ENCODE measurements at places on chromosomes 2 and 18.
A peak's percentile ranks its signal among the peaks of the same experiment; 100 is the strongest.

GRCh38 chr18:22165049-22165602 is 4.3 kb upstream of the GATA6 start:
- no peak for DNase-seq

- peak; percentile 21 for DNase-seq
These were observed 144.4 kb downstream of the MBP start for GRCh38 chr18:76988031-76988826.

DNA sequence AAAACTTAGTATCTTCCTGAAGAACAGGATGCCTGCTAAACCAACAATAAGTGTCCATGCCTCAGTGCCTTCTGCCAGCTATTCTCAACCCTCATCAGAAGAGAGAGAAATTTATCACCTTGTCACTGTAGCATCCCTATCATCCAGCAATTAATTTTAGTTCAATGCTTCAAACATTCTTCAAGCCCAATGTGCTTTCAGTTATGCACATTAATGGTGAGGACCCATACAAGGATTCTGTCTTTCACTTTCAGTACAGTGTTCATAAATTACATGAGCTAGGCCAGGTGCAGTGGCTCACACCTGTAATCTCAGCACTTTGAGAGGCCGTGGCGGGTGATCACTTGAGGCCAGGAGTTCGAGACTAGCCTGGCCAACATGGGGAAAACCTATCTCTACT is 47.0 kb upstream of the MSH6 start:
- DNase-seq = no peak

GRCh38 chr18:7454429-7454828 is 112.7 kb upstream of the PTPRM start:
- no peak for DNase-seq

DNA sequence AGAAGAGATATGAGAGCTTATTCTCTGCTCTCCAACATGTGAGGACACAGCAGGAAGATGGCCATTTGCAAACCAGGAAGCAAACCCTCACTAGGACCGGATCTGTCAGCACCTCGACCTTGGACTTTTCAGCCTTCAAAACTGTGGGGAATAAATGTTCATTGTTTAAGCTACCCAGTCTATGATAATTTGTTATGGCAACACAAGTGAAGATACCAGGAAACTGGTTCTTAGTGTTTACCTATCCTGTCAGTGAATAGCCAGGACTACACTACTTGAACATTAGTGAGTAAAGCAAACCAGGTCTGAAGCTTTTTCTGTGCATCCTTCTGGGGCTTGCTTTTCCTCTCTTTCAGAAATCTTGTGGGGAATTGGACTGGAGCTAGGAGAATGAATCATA is 44.4 kb upstream of the BARD1 start:
- no peak for DNase-seq

DNA sequence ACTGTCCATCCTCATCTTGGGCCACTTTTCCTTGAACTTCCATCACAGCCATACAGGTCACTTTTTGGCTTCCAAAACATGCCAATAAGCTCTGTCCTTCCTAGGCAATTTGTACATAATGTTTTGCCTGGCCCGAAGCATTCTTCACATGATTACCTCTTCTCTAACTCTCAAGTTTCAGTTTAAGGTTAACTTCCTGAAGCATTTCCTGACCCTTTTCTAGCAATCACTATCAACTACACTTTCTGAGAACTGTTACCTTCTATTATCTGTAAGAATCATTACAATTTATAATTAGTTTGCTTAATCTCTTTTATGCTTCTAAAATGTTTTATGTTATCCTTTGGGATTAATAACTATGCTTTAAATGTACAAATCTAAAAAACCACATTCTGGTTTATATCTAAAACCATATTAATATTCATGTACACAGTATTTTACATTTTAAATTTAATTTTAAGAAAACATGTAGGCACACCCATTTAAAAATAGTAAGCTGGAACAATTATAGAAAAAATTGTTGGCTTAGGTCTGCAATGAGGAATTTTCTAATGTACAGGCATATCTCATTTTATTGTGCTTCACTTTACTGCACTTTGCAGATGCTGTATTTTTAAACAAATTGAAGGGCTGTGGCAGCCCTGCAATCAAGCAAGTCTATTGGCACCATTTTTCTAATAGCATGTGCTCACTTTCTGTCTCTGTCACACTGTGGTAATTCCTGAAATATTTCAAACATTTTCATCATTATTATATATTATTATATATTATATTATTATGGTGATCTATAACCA is 76.4 kb downstream of the C2orf74 start:
- no peak for DNase-seq

DNA sequence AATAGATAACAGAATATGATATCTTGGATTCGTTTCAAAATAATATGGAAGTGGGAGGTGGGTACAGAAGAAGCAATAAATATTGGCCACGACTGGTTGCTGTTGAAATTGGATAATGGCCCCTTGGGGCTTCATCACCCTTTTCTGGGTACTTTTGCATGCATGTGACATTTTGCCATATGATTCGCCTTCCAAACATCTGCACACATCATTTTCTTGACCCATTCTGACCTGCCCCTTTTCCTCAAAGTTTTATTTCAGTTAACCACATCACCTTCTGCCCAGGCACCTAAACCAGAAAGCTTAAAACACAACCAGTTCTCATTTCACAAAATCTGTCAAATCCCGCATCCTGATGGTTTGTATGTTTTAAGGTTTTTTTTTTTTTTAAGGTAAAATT is 116.7 kb upstream of the AGAP1 start:
- no peak for DNase-seq

DNA sequence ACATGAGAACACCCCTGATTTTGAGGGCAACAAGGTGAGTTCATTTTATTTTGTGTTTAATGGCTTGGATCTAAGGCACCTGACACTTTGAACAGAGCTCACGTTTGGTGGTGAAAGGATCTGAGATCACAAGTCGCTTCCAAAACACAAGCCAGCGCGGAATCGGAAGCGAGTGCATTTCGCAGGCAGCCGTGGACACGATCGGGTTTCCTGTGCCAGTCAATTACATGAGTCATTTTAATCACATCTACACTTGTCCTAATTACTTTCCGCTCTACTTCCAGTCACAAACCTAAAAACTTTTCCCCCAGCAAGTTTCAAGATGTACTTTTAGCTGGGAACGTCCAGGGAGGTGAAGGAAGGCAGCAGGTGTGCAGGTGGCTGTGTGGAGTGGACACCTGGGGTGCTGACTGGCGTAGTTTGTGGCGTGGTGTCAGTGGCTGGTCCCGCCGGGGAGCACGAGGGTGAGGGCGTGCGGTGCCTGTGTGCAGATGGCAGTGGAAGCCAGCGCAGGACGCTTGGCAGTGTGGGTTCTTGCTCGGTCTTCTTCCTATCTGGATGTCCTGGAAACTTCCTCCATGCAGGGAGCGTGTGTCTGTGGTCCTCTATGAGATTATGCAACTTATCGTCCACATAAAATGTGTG is 75.6 kb downstream of the DCDC2C start:
- no peak for DNase-seq

DNA sequence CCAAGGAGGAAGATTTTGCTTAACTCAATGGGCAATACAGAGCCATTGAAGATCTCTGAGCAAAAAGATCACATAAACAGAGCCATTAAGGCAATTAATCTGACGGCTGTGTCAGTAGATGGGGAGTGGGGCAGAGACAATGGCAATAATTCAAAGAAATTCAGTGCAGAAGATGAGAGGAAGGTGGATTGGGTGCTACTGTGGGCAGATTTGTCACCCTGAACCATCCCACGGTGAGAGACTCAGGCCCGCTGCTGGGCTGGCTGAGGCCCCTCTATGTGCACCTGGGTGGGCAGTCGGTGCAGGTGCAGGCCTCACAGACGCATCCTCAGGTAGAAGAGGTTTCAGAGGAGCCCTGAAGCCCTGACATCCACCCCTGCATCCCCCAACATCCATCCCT is 458.6 kb downstream of the EIPR1 start:
- DNase-seq = no peak

GRCh38 chr2:172613040-172613439 is 57.1 kb downstream of the PDK1 start:
- no peak for DNase-seq

DNA sequence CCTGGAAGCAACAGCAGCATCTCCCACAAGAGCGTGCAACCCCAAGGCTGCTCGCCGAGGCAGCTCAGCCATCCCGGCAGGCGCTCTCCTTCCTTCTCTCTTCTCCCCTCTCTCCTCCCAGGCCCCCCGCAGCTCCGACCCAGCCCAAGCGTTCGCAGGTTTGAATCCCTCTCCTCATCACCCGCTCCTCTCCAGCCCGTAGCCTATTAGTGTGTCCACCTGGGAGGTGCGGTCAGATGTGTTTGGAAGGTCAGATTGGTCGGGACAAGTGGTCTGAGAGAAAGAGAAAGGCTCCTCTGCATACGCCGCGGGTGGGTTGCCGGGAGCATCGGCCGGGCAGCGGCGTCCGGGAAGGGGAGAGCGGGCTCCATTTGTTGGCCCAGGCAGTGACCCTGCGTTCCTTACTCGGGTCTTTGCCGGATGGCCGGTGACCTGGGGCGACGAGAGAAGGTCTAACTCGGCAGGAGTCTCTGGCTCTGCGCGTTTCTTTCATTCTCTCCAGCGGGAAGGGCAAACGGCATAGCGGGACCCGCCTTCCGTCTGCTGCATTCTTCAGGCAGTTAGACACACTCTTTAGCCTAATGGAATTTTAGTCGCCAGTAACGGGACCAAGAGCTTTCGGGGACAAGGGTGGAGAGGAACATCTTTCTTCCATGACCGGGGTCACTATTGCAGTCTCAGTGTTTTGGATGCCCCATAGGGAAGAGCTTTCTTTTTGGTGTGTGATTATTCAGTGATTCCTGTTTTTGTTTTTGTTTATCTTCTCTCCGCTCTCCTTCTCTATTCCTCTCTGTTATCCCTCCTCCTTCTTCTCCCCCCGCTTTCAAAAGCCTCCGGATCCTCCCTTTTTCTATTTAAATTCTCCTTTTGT is 1.1 kb upstream of the TMEFF2 start:
- no peak for DNase-seq

DNA sequence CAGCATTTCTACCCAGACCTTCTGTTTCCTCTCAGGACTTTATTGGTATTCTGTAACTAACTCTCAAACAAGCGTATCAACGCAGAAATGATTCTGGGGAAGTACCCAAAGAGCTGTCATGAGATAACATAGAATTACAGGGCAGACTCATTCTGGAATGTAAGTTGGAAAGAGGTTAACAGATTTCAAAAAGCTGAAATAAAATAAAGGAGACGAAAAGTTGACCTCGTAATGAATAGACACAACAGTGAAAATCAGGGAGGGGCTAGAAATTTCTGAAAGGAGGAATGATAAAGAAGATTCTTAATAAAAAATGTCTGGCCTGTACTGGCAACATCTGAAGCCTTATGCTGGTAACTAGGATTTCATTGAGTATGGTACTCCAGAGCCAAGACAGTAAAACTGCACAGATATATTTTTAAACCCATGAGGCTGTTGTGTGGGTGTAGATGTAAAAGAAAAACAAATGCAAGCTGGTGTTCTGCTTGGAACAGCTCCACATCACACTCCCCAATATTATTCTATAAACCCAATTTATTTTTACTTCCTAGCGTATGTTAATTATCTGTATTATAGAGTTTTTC is 23.9 kb downstream of the RBMS1 start:
- no peak for DNase-seq

- DNase-seq = no peak
These were observed 109.7 kb downstream of the CD8B2 start for GRCh38 chr2:106596844-106597243.

- DNase-seq = no peak
These were observed 825.7 kb downstream of the SUCLG1 start for GRCh38 chr2:83633423-83633822.

GRCh38 chr18:79790996-79791972 is 6.5 kb upstream of the KCNG2 start:
- peak; percentile 62 for DNase-seq

DNA sequence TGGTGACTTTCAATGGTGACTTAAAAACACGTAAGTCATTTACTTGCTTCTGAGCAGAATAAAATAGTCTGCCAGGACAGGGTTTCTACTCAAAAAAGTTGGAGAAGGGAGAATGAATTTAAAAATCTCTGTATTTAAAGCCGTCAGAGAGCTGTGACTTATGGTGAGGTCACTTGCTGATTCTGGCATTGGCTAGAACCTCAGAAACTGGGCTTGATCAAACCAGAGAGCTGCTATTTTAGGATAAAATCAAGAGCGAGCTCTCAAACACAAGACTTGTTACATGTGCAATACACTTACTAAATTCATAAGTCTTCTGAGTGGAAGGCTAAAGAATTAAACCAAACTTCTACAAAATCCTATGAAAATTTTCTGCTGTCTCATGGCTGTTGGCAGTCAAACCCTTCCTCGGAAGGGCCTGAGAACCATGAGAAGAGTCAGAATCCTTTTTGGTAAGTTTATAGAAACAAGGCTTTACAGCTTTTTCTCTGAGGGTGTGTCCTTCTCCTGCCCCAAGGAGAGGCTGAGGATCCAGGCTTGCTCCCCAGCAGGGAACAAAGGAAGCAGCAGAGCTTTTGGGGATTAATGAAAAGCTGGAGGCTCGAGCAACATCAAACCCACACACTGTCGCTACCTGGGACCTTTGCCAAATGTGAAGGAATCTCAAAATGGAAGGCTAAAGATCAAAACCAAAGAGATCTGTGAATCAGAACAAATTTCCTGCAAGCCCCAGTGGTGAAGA is 816.4 kb downstream of the SOCS6 start:
- DNase-seq = no peak

GRCh38 chr2:30645745-30646119 is 161.5 kb downstream of the CAPN13 start:
- no peak for DNase-seq

DNA sequence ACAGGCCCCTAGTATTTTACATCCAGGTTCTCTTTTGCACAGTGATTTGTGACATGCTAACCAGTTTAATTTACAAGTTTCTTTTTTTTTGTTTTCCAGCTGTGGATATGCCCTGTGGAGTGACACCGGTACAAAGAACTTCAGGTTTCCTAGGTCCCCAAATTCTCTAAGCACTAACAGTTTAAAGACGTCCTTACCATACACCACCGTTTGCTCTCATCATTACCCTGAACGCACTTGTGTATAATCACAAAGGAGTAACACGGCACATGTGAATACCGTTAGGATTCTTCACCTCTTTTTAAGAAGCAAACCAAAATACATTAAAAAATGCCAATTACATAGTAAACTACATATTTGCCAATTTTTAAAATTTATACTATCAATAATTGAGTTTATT is 853 bp downstream of the LANCL1 start:
- no peak for DNase-seq

DNA sequence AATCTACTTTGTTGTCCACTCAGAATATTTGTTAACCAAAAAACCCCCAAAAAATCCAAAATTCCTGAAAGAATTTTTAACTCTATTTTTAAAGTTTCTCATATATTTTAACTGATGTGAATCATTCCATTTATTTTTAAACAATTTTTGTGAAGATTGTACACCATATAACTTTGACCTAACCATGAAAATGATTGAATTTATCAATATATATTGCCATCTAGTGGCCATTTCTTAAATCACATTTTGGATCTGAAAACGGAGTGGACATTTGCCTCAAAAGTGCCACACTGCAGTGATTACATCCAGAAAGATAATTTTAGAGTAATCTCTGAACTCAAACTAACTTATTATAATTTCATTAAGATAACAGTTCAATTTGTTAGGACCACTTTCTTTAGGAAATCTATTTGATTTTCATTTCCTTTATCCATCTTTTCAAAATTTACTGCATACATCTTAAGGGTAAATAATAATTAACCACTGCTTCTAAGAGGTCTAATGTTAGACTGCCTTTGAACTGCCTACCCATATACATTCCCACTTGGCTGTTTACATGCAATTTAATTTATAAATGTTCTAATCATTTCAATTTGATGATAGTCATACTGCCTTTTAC is 71.1 kb downstream of the DSC3 start:
- no peak for DNase-seq

Data from omental fat pad (tissue), 4 donors.